Neuronal stem cell (in vitro differentiated cells): ENCODE measurements at places on chromosomes 4 and X.

DNA sequence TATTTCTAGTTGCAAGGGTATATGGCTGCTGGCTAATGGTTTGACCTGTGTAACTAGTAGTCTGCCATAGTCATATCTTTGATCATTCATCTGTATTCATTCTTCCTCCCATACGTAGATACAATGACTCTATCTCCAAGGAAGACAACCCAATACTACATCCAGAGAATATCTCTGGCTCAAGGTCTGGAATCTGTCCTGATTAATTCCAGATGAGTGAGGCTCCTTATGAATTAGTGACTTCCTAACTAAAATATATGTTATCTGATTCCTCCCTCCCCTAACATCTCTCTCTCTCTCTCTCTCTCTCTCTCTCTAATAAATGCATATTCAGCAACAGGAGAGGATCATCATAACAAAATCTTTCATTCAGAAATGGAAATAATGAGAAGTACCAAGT is 641.5 kb downstream of the FAT4 start:
- no peak for DNase-seq

DNA sequence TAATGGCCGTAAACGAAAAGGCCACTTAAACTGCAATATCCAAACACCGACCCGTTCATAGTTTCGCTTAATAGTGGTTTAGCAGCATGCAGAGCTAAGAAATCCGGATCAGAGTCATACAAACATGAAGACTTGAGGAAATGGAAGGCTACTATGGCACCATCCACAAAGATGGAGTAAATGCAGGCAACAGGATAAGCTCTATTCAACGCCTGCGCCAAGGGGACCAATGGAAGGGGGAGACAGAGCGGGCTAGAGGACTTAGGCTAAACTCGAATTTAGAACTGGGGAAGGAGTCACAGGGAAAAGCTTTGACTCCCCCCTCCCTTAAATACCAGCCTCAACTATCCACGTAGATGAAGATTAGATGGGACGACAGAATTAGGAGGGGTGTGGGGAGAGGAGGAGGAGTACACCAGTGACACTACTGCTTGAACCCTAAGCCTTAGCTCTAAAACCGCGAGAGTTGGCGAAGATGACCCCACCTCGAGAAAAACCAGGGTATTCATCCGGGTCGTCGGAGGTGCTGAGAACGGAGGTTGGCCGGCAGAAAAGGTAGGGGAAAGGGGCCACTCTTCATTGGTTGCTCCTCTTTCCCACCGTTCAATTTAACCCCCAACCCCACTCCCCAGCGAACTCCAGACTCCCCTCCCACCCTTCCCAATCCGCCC is 3.5 kb downstream of the HUWE1 start:
- no peak for DNase-seq

- no peak for DNase-seq
Observed at GRCh38 chr4:142818476-142818875, 27.6 kb downstream of the INPP4B start.

- no peak for DNase-seq
Observed at GRCh38 chrX:153379508-153379907, 21.6 kb downstream of the PNMA6E start.

DNA sequence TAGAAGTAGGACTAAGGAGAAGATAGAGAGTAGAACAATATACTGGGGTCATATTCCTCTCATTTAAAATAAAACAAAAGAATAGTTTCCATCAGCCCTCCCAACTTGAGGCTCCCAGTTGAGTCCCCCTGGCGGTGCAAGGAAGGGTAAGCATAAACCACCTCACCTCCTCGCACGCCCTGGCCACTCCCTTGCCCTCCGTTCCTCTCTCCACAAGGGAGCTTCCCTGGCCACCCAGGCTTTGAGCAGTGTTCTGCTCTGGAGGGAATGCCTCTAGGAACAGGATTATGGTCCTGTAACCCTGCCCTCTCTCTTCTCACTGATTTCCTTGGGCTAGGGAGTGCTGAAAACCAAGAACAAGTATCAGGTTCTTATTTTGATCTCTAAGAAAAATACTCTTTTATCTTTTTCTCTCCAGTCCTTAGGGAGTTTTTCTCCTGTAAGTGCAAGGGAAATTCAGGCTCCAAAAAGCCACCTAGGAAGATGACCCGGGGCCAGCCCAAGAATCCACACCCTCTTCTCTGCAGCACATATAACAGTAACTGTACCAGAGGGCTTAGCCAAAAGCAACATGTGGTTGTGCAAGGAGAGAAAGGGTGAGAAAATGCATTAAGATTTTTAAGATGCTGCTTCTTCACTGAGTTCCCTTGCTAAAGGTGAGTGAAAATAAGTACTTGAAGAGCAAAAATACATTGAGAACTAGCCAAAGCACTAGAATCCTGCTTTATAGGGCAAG is 69.9 kb downstream of the USP38 start:
- no peak for DNase-seq

DNA sequence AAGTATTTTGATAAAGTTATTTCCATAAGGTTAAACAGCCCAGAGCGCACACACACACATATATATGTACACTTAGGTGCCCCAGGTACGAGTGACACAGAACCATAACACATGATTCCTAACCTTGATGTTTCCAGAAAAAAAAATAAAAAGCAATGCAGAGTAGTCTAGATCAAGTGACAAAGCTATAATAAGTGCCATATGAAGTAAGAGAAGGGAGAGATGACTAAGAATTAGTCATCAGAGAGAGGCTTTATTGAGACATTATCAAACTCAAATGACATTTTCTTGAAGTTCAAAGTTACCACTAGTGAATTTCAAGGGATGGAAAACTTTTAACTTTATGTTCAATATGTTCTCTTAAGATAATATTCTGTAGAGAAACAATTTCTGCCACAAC is 215.0 kb downstream of the HTR2C start:
- DNase-seq, result no peak

GRCh38 chr4:15021311-15021710 is 19.0 kb downstream of the CPEB2 start:
- DNase-seq, result no peak
